ENCODE measurements at places on chromosomes 12 and 14.

DNA sequence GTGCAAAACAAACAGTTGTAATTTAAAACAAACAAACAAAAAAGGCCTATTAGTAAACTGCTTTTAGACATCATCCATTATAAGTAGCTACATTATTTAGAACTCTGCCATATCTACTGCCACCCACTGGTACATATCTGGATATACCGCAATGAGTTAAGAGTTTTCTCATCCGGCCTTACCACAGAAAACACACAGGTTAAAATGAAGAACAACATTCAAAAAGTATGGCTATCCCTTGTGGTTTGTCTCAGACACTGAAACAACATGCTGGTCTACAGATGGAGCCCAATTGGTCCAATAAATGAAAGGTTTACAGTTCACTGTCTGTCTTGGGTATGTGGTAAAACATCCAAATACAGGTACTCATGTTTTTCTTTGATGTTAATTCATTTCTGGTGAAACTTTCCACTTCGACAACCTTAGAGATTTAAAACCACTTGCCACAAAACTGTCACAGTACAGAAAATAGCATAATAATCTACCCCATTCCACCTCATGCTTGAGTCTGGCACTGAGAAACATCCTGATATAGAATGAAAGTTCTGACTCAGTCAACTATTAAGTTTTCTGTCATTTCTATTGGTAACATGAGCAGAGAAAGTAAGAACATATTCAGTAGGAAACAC is 354.3 kb downstream of the CEP128 start:
- no peak for DNase-seq

DNA sequence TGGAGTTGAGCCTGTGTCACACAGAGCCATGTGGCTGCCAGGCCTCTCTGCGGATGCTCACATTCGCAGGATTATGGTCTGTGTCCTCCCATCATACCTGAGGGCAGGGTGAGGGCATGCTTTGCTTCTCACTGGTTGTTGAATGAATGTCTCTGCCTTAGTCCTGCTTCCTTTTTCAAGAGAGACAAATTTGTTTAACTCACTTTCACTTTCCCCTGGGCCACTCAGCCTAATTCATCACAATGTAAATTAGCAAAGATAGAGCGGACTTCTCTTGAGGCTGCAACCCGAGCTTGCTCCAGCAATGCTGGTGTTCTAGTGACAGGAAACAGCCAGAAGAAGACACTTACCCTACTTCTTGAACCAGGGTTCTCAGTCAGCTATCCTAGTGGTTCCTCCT is 35.5 kb upstream of the PAX9 start:
- no peak for DNase-seq

DNA sequence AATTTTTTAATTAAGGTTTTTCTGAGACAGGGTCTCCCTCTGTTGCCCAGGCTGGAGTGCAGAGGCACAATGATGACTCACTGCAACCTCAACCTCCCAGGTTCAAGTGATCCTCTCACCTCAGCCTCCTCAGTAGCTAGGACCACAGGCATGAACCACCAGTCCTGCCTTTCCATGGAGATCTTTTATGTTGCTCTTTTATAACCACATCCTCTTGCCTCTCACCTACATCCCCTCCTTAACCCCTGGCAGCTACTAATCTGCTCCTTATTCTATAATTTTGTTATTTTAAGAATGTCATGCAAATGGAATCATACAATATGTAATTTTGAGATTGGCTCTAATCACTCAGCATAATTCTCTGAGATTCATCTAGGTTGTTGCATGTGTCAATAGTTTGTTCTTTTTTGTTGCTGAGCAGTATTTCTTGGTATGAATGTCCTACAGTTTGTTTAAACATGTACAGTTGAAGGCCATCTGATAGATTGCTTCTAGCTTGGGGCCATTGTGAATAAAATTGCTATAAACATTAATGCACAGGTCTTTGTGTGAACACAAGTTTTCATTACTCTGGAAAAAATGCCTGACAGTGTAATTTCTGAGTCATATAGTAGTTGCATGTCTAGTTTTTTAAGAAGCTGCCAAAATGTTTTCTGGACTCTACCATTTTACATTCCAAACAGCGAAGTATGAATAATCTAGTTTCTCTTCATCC is 249.2 kb upstream of the AMIGO2 start:
- DNase-seq: no peak

DNA sequence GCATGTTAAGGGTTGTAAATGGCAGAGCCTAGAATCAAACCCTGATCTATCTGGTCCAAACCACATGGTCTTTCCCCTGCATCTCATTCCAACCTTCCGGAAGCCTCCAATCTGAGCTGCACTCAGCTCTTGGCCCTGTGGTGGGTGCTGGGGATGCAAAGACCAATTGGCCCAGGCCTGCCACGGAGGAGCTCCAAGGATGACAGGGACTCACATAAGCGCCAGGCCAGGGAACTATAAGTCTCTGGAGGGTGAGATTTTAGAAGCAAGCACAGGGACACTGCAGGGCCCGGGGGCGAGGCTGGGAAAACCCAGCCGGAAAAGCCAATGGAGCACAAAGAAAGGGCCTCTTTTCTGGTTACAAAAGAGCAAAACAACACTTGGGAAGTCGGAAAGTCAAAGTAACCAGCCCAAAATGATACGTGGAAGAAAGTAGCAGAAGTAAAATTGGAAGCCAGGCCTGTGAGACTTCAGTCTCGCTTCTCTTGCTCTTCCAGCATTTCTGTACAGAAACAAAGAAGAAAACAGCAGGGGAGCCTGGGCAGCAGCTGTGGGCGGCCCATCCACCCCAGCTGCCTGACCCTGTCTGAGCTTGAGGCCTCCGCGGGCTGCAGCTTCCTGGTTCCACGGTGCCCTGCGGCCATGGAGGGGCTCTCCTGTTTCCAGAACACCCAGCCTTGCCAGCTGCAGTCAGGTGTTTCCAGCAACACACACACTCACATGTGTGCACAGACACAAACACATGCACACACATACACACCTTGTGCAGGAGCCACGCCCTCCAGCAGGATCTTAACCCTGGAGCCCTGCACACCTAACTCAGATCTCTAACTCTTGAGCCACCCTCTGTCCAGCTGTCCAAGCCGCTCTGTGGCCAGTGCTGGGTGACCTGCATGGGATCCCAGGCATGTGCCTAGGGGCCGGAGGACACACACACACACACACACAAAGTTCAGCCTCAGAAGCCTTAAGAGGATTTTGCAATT is 178.2 kb downstream of the BCL11B start:
- DNase-seq: no peak

DNA sequence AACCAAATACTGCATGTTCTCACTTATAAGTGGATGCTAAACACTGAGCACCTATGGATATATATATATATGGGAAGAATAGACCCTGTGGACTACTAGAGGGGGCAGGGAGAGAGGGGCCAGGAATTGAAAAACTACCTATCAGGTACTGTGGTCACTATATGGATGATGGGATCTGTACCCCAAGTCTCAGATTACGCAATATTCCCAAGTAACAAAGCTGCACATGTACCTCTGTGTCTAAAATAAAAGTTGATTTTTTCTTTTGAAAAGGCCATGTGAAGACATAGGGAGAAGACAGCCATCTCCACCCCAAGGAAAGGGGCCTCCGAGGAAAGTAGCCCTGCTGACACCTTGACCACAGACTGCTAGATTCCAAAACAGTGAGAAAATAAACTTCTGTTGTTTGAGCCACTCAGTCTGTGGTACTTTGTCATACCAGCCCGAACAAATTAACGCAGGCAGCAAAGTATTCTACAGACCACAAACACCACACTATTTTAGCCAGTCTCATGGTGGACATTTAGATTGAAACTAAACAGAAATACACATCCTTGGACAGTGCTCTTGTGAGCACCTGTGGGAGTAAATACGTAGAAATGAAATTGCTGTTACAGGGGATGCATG is 197.1 kb downstream of the EFCAB11 start:
- DNase-seq: no peak
